Mammary microvascular endothelial cell (primary cell): ENCODE measurements at places on chromosomes 5 and 9. TPM values are rescaled to one million over a fixed set of nuclear protein-coding genes. Genes with fewer than 3 reads are reported as not detected.

Gene PCDHAC2
- 0.64 and 0.73 TPM in 2 replicates for total RNA-seq

Gene ITK
- not detected in 2 replicates for total RNA-seq

Gene NUTM2F
- total RNA-seq, result not detected in 2 replicates

Gene IL13
- total RNA-seq, result not detected in 2 replicates

Gene SNCB
- total RNA-seq, result 0.44 TPM in 1 of 2 replicates, not detected in the other

Gene HAVCR2
- not detected in 2 replicates for total RNA-seq

Gene HMCN2
- 0.07 TPM in 1 of 2 replicates, not detected in the other for total RNA-seq

Gene GNAQ
- 27.7 and 28.0 TPM in 2 replicates for total RNA-seq

Gene MAMDC4
- total RNA-seq, result 1.6 and 1.9 TPM in 2 replicates

Gene TNC
- total RNA-seq, result 6.9 and 7.2 TPM in 2 replicates

Gene ARHGEF28
- 43.8 and 44.7 TPM in 2 replicates for total RNA-seq

Gene FOXI1
- total RNA-seq, result not detected in 2 replicates

Gene FOXD4L4
- not detected in 2 replicates for total RNA-seq

Gene PAEP
- not detected in 2 replicates for total RNA-seq

Gene ZNF658
- total RNA-seq, result 2.2 and 3.1 TPM in 2 replicates

Gene LRRC26
- total RNA-seq, result not detected in 2 replicates

Gene PRDM9
- not detected in 2 replicates for total RNA-seq

Gene CBY3
- not detected in 2 replicates for total RNA-seq

Gene INSL6
- not detected in 2 replicates for total RNA-seq

Gene PCA3
- total RNA-seq, result 0.13 and 0.34 TPM in 2 replicates

Gene AIF1L
- total RNA-seq, result 18.6 and 19.2 TPM in 2 replicates

Gene NEUROG1
- total RNA-seq, result not detected in 2 replicates

Gene JAK2
- 6.0 and 6.5 TPM in 2 replicates for total RNA-seq

Gene TAS2R1
- total RNA-seq, result not detected in 2 replicates

Gene TPPP
- 0.05 and 0.07 TPM in 2 replicates for total RNA-seq

Gene MRPL41
- 92.1 and 129 TPM in 2 replicates for total RNA-seq

Gene IFNA4
- total RNA-seq, result not detected in 2 replicates

Gene LCN1
- not detected in 2 replicates for total RNA-seq

Gene IL4
- total RNA-seq, result not detected in 2 replicates

Gene PDE6A
- 0.05 TPM in 1 of 2 replicates, not detected in the other for total RNA-seq

Gene TAF11L13
- not detected in 2 replicates for total RNA-seq
